OCI-M1 (cell line): ENCODE measurements at places on chromosomes 4 and X.

GRCh38 chr4:99013884-99014523 is 18.5 kb downstream of the METAP1 start:
- peak; percentile 41 for DNase-seq

GRCh38 chrX:72123471-72124185 is 8.1 kb downstream of the RTL5 start:
- no peak for DNase-seq

- DNase-seq = peak; percentile 40
Observed at GRCh38 chr4:55444827-55445226, 49.1 kb downstream of the TMEM165 start.

DNA sequence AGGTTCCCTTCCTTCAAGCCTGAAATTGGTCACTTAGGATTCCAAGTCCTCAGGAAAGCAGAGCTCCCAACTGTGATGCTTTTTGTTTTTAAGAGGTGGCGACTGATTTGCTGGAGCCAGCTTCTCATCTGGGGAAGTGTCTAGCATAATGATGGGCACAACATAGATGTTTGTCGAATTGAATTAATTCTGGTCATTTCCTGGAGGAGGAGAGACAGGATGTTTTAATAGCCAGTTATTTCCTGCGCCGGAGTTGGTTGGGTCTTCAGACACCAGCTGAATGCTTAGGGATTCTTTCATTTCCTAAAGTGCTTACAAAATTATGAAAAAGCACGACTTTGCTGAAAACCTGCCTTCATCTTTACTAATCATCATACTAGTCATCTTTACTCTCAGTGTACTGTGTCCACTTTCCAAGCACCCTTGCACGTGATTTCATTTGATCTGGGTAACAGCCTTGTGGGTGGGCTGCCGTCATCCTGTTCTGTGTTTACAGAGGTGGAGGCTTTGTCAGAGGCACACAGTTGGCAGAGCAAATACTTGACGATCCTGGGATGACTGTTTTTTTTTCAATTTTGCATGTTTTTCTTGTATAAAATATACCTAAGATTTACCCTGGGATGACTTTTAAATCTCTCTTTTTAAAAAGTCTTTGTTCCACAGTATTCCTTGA is 49.5 kb downstream of the RGS12 start:
- DNase-seq = no peak

DNA sequence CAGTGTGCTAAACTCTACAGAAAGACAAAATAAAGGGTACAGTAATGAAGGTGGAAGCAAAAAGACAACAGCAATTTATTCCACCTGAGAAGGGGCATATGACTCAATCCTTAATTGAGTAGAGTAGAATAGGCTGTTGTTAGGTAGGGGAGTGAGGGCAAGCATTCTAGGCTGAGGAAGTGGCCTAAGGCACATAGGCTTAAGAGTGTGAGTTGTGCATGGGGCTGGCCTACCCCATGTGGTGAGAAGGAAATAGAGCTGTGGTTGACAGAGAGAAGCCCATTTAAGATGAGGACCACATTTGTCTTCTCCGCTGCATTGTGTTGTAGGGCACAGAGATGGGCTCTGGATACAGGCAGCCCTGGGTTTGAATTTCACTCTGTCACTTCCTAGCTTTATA is 3.4 kb upstream of the ZCCHC18 start:
- no peak for DNase-seq

- DNase-seq = no peak
Observed at GRCh38 chrX:75301060-75301459, 27.2 kb downstream of the UPRT start.

DNA sequence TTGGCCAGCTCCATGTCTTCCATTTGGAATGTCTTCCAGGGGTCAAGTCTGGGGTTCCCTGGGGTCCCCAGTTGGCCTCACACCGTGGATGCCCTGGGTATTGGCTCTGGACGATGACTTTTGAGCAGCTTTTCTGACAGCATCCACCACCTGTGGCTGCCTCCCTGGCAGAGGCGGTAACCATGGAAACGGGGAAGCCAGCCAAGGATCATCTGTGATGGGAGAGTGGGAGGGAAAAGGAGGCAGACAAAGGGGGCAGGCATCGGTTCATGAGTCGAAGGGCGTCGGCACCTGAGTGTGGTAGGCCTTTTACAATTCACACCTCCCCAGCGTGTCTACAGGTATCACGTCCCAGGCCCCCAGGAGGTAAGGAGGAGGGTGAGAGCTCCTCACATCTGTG is 152.2 kb downstream of the ASMT start:
- no peak for DNase-seq

DNA sequence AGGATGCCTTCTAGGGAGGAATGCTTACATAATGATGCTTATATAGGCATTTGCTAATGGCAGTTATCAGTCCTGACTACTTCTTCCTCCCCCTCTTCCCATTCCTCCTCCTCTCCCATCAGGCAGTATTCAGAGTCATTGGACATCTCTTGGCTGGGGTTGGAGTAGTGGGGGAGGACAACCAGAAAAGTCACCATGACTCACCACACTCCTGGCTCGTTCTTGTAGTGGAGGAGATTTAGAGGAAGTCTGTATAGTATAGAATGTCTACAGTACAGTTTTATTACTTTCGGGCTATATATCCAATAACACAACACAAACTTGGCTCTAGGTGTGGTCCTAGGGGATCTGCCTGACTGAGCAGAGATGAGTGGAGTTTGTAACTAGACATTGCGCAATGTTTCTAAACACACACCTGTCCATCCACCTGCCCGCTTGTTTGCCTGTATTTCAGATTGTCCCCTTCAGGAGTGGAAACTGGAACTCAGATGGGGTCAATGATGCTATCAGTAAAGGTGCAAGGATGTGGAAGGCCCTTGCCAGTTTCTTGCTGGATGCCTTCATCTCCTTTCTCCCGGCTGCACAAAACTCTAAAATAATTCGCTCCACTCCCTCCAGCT is 27.9 kb upstream of the KIAA1210 start:
- DNase-seq = peak; percentile 43

- no peak for DNase-seq
Observed at GRCh38 chr4:77028246-77028645, 47.5 kb downstream of the CCNI start.

GRCh38 chr4:130424211-130424610 is 1328.3 kb downstream of the C4orf33 start:
- DNase-seq = no peak

DNA sequence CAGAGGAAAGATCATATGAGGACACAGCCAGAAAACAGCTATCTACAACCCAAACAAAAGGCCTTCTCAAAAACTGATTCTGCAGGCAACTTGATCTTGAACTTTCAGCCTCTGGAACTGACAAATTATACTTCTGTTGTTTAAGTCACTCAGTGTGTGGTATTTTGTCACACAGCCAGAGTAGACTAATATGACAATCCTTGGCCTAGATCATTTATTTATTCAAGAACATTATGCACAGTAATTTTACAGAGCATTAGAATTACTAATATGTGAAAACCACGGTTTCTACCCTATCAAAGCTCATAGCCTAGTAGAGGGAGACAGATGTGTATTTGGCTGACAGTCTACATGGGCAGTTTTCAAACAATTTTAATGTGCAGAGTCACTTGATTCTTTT is 167.8 kb upstream of the PCDH18 start:
- DNase-seq = no peak

- no peak for DNase-seq
Observed at GRCh38 chr4:41057467-41057866, 156.9 kb downstream of the APBB2 start.

DNA sequence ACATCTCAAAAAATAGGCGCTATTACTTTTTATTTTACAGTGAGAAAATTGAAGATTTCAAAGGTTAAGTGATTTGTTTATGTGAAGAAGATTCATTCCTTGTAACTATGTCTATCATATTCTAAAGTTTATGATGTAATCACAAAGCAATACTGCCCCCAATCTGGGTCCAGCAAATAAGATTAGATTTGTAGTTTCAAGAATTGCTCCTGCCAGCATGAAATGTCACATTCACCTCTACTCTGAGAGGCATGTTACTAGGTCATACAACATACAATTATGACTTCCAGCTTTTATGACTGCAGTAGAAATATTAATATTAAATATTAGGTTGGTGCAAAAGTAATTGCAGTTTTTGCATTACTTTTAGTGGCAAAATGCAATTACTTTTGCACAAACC is 976.2 kb downstream of the FSTL5 start:
- peak; percentile 79 for DNase-seq

GRCh38 chr4:150123087-150123486 is 44.8 kb downstream of the DCLK2 start:
- no peak for DNase-seq

DNA sequence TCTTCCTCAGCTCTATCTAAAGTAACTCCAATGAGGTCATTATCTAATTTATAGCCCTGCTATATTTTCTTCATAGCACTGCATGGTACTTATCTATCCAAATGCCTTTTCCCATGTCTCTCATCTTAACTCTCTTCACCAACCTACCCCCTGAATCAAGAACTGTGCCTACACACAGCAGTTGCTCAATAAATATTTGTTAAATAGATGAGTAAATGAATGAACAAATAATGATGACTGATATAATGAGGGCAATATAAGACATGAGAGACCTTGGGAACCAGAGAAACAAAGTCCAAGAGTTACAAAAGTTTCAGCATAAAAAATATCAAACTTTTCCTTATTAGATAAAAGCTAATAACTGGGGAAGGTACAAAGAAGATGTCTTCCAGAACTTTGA is 19.6 kb downstream of the CAMK2D start:
- DNase-seq = no peak

DNA sequence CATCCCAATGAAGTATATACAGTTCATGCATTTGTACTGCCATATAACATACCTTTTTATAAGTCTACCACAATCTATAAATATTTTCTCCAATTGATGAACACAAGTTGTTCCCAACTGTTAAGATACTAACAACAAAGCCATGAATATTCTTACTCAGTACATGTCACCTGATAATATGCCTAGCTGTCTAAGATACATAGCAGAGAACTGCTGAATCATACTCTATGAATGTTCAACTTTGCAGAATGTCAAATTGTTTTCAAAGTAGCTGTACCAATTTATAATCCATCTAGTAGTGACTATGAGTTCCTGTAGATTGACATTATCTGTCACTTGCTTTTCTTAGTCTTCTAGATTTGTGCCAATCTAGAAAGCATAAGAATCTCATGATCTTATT is 84.9 kb downstream of the RAB28 start:
- DNase-seq = peak; percentile 37

DNA sequence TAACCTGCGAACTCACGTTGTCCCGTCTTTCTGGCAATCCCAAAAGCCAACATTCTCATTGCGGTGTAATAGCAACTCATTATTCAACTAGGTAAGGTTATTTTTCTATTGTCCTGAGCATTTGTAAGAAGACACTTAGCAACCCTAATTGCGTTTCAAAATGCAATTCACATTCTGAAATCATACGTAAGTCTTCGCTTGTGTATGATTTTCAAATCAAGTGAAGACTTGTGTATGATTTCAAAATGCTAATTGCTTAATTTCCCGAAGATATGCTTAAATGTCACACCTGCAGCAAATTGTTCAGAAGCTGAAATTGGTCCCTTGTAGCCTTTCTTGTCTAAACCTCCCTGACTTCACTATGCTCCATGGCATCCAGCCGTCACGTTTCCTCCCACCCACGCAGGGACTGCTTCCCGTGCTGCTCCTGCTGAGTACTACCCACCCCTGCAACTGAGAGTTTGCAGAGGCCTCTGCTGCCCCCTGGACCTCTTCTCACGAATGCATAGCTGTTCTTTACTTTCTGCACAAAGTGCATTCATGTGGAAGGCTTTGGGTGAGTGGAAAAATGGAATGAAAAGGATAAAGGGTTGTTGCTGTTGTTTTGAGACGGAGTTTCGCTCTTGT is 40.8 kb upstream of the CLDN24 start:
- peak; percentile 8 for DNase-seq

DNA sequence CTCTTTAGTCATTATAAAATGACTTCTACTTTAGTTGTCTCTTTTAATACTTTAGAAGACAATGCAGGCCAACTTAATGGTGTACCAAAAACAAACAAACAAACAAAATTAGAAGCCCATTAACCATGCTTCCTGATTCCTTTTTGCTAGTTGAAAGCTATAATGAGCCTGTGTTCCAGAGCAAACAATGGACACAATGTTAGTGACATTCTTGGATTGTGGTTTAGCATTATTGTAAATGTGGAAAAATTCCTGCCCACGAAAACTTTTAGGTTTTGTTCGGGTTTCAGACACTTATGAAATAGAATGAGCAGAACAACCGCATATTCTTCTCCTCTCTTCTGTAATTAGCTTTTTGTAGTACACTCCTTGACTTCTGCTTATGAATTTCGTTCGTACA is 1682.7 kb upstream of the PCDH7 start:
- no peak for DNase-seq

DNA sequence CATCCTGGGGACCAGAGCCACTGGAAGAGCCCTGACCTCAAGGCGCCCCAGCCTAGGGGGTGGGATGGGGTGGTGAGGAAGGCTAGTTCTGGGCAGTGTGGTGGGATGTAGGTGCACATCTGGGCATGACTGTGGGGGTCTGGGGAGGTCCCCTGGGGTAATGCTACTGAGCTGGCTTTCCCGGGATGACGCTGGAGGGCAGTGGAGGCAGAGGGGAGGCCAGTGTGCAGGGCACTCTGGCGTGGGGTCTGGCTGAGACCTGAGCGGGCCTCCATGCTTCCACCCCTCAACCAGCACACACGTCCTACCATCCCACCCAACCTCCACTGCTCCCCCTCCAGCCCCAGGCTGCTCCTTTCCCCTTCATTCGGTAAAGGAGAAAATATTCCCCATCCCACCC is 4.8 kb upstream of the SH3BP2 start:
- DNase-seq = no peak

- no peak for DNase-seq
Observed at GRCh38 chrX:34863906-34864305, 78.7 kb upstream of the FAM47B start.

- DNase-seq = no peak
Observed at GRCh38 chr4:16596267-16596666, 302.2 kb downstream of the LDB2 start.

- DNase-seq = no peak
Observed at GRCh38 chr4:147198411-147199051, 252.9 kb upstream of the TTC29 start.

GRCh38 chrX:153688911-153689590 is 1.3 kb downstream of the SLC6A8 start:
- no peak for DNase-seq

- DNase-seq = no peak
Observed at GRCh38 chr4:111210595-111210994, 587.7 kb upstream of the PITX2 start.

DNA sequence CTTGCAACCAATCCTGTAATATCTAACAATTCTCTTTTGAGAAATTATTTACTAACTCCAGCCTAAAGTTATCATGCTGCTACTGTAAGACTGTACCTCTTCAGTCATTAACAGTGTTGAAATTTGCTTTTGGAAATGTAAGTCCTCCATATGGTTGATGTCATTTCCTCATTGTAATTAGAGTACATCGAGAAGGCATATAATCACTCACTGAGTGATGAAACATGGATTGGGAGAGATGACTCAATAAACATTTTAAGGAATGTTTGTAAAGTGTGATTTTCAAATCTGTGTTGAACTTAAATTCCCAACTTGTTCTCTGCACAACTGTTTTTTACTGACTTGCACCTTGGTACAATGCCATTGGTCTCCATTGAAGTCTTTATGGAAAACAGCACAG is 61.2 kb downstream of the HMGB2 start:
- DNase-seq = no peak

- DNase-seq = no peak
Observed at GRCh38 chrX:65723706-65724105, 56.3 kb downstream of the MSN start.
